Umbilical cord (tissue), 2 donors: ENCODE measurements at places on chromosomes 1 and 21.

DNA sequence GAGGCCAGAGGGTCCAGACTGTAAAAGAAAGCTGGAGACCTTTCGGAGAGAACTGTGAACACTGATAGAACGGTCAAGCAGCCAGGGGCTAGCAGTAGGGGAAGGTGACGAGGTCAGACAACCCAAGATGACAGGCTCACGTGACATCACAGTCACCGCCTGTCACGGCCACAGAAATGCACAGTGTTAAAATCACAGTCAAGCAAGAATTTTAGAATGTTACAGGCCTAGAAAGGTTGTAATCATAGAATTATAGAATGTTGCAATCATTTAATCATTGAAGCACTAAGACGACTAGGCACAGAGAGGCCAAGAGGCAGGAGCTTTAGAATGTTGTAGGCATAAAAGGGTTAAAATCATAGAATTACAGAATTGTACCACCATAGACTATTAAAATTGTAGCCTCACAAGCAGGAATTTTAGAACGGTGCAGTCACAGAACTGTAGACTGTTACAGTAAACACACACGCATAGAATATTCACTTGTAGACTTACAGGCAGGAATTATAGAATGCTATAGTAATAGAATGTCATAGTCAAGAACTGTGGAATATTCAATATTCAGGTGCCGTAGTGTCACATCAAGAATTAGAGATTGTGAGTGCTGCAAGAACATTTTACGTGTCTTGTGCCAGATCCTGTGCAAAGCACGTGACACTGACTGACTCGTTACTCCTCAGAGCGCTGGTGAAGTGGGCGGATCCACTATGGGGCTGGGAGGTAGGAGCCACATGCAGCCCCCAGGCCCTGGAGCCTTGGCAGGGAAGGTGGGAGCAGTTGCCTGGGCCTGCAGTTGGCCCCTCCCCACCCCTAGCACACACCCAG lies 118.1 kb downstream of the EPHB2 start:
- peak; percentile 80 for DNase-seq

DNA sequence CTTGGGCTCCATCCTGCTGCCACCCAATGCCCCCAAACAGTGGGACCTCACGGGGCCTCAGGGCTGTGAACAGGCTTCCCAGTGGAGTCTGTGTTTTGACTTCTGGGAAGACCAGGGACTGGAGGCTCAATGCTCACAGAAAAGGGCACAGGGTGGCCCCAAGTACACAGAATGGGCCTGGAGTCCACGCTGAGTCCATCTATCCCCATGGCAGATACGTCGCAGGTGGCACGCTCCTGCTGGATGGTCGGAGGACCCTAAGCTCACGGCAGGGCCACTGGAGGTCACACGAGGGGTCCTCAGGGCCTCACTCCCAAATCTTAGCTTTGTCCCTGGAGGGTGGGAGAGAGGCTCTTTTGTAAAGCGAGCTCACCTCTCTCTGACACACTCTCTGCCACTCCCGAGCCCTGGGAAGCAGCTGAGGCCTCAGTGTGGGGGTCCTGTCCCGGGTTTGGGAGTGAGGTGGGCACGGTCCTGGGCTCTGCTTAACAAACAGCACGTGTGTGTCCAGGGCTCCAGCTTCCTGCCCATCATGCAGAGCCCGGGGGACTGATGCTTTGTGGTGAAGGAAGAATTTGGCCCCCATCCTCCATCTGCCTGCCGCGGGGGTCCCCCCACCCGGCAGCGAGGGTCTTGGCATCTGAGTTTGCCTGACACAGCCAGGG lies 27.2 kb upstream of the TTC34 start:
- no peak for DNase-seq

DNA sequence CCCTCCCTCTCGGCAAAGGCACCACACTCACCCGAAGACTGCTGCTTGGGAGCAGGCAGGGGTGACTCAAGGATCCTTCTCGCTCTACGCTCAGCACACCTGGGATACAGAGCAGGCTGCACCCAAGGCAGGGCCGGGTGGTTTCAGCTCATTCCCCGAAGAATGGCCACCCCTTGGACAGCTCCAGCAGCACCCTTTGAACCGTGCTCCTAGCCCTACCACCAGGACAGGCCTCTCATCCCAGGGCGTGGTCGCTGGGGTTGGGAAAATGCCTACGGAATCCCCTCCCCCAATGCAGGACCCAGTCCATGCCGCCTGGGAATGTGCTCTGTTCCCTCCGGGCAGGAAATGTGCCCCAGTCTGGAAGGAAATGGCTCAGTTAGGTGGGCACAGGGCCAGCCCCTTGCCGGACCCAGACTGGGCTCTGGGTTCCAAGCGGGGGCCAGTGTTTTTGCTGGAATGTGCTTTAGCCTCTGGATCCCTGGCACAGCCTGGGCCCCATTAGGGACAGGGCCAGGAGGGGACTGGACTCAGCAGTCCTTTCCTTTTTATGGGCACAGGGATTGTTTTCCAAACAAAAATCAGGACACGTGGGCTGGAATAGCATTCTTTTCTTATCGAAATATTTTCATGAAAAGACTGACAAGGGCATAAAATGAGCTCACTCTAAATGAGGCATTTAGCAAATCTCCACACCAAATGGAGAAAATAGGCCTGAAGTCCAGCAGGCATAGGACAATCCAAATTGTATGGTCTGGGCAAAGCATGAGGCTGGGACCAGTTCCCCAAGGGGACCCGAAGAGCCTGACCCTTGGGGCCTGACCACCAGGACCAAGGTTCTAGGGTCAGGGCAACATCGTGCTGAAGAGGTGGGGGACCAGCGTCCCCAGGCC lies 7.3 kb downstream of the TMEM82 start:
- peak; percentile 72 for DNase-seq

DNA sequence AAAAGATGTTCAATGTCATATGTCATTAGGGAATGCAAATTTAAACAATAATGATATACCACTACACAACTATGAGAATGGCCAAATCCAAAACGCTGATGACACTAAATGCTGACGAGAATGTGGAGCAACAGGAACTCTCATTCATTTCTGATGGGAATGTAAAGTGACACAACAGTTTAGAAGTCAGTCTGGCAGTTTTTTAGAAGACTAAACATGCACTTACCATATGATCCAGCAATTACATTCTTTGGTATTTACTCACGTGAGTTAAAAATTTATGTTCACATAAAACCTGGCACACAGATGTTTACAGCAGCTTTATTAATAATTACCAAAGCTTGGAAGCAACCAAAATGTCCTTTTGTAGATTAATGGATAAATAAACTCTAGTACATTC lies 110.4 kb upstream of the C1orf21 start:
- no peak for DNase-seq

GRCh38 chr1:151156515-151156819 lies at the start of gene TNFAIP8L2:
TNFAIP8L2 (plus strand) TSS chr1:151156649; CDS start chr1:151158698, 2,049 bp downstream.
- DNase-seq: no peak

- no peak for DNase-seq
Measured at GRCh38 chr21:41006636-41007035, 159.7 kb upstream of the DSCAM start.

DNA sequence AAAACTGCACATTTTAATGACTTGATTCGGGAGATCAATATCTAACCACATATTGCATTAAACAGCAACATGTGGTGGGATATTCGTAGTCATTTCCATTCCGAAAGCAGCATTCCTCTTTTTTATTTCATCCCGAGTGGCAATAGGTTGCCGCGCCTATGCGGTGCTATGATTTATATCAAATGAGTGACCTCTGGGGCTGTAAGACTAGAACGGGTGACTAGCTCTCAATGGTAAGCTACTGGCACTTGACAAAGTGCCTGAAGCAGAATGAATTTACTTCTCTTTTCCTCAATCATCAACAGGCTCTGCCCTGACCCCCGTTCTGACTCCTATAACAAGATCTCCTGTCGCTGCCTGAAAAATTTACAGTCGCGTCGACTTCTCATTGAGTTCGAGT lies 162.3 kb downstream of the ZNF281 start:
- DNase-seq: no peak

DNA sequence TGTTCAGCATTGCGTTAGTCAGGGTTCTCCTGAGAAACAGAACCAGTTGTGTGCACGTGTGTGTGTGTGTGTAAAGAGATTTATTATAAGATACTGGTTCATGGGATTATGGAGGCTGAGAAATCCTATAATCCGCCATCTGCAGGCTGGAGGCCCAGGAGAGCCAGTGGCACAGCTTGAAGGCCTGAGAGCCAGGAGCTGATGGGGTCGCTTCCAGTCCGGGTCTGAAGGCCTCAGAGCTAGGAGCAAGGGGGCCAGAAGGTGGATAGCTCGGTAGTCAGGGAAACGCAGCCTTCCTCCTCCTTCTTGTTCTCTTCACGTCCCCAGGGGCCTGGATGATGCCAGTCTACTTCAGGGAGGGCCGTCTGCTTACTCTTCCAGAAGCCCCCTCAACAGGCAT lies 37.7 kb downstream of the FAAP20 start:
- DNase-seq: no peak
